ENCODE measurements at places on chromosomes 2 and 18.

GRCh38 chr18:61833387-61833786 lies 59.4 kb downstream of the RNF152 start:
- DNase-seq, result no peak

DNA sequence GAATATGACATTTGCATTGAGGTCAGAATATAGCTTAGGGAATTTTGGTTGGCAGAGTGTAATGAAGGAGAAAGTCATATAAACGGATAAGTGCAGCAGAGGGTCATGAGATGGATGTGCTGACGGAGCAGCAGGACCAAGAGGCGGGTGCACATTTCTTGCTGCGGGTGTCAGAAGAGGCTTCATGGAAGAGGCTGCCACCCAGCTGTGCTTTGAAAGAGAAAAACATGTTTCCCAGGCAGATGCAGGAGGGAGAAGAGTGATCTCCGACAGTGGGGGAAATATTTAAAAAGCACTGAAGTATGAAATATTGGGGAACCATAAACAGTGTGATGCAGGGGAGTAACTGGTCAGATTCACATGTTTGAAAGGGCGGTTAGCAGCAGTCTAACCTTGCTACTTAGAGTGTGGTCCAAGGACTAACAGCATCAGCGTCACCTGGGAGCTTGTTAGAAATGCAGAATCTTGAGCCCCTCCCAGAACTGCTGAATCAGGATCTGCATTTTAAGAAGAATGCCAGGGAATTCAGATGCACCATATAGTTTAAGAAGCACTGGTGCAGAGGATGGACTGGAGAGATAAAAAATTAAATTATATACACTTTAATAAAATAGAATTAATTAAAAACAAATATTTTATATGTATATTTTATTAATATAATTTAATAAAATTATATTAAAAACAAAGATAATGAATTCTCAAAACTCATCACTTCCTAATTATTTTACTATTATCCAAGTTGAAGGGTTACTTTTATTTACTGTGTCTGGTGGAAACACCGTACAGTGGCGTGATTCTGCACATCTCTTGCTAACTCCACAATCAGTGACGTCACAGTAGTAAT lies 36.1 kb upstream of the SCYGR1 start:
- DNase-seq, result peak; percentile 9

GRCh38 chr2:241559323-241560161 lies 997 bp downstream of the BOK start:
- peak; percentile 82 for DNase-seq

- no peak for DNase-seq
Measured at GRCh38 chr18:22564036-22564435, 146.3 kb upstream of the CTAGE1 start.

- no peak for DNase-seq
Measured at GRCh38 chr2:233424154-233424951, 70.1 kb downstream of the DGKD start.

DNA sequence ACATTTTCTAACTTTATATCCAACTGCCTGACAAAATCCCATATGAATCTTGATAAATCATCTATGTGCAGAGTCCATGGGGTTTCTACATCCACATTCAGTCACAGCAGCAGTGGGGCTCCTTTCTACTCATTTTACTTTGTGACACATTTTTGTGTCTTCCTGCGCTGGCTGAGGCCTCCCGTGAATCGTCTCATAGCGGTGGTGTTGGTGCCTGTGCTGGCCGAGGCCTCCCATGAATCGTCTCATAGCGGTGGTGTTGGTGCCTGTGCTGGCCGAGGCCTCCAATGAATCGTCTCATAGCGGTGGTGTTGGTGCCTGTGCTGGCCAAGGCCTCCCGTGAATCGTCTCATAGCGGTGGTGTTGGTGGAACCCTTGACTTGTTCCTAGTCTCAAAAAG lies 17.0 kb downstream of the SNED1 start:
- no peak for DNase-seq

GRCh38 chr18:71329114-71329513 lies 1040.3 kb downstream of the SOCS6 start:
- no peak for DNase-seq

GRCh38 chr18:10908760-10909159 lies 240.6 kb downstream of the PIEZO2 start:
- no peak for DNase-seq

DNA sequence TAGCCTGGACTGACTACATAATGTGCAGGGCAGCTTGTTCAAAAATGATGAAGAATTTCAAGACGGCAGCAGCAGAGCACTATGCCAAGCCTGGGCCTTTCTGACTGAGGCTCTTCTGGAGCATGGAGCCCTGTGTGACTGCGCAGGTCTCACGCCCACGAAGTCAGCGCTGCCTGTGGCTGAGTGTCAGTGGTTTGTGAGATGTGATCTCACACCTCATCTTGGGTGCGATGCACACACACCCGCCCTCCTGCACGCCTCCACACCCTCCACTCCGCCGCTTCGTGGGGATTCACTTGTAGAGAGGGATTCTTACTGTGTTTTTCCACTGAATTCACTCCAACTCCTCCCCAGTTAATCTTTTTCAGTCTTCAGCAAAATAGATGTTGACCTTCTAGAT lies 103.9 kb downstream of the VIT start:
- peak; percentile 18 for DNase-seq

- DNase-seq, result no peak
Measured at GRCh38 chr2:188869550-188869949, 104.6 kb upstream of the COL3A1 start.

GRCh38 chr18:21000667-21001066 lies 110.9 kb downstream of the ROCK1 start:
- DNase-seq, result no peak

GRCh38 chr18:43916984-43917383 lies 639.7 kb upstream of the SYT4 start:
- no peak for DNase-seq

GRCh38 chr18:63433334-63433866 lies 11.1 kb upstream of the VPS4B start:
- DNase-seq, result no peak
